Activated CD8-positive, alpha-beta T cell treated with anti-CD3 and anti-CD28 coated beads, Interleukin-2, amount 10 ng/mL, durations not matched to agents 7 days and 5 days (primary cell): ENCODE measurements at places on chromosomes 3 and 15. TPM values are rescaled to one million over a fixed set of nuclear protein-coding genes. Genes with fewer than 3 reads are reported as not detected.

- no peak overlapping the region for H3K4me3 ChIP-seq
- no peaks in the 10 kb centered on the region for H3K27me3 ChIP-seq
- no peak overlapping the region for H3K27ac ChIP-seq
- no peaks in the 10 kb centered on the region for H3K4me1 ChIP-seq
- DNase-seq = no peak
Observed at GRCh38 chr3:90025019-90025418, 917.6 kb downstream of the EPHA3 start.

GRCh38 chr3:140285380-140285779, 350.4 kb downstream of the CLSTN2 start:
- no peak overlapping the region for H3K27ac ChIP-seq
- DNase-seq = no peak
- H3K4me3 ChIP-seq = no peak overlapping the region
- peaks cover 4% of the 10 kb centered on the region for H3K27me3 ChIP-seq
- H3K4me1 ChIP-seq = no peaks in the 10 kb centered on the region

GRCh38 chr15:55094136-55094535, 102.6 kb downstream of the RSL24D1 start:
- DNase-seq = no peak
- no peaks in the 10 kb centered on the region for H3K36me3 ChIP-seq
- peaks cover 6% of the 10 kb centered on the region for H3K27me3 ChIP-seq
- H3K4me1 ChIP-seq = no peaks in the 10 kb centered on the region
- H3K27ac ChIP-seq = no peak overlapping the region

DNA sequence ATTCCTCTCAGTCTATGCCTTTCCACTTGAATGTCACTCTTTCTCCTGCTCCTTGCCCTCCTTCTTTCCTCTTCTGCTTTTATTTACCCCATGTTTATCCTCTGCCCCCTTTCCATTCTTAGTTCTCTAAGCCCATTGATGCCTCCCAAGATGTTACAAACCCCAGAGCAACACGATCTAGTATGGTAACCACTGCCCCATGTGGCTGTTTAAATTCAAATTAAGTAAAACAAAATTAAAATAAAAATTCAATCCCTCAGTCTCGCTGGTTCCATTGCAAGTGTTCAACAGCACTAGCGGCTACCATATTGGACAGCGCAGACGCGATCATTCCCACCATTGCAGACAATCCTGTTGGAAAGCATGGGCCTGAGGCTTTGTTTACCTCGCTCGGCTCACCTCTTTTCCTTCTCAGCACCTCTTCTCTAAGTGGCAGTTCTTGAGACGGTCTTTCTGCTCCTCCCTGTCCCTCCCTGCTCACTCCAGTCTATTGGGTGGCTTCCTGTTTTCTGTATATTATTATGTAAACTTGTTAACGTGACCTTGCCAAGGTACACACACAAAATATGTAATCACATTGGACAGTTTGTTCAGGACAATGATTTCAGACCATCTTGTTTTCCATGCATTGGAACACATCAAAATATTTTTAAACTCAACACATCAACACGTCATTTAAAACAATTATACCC, 21.8 kb upstream of the CA12 start:
- H3K27me3 ChIP-seq = peaks cover 2% of the 10 kb centered on the region
- no peak overlapping the region for H3K27ac ChIP-seq
- no peak for DNase-seq
- H3K4me3 ChIP-seq = no peak overlapping the region

MEX3B gene
- total RNA-seq = 0.63 TPM

DNA sequence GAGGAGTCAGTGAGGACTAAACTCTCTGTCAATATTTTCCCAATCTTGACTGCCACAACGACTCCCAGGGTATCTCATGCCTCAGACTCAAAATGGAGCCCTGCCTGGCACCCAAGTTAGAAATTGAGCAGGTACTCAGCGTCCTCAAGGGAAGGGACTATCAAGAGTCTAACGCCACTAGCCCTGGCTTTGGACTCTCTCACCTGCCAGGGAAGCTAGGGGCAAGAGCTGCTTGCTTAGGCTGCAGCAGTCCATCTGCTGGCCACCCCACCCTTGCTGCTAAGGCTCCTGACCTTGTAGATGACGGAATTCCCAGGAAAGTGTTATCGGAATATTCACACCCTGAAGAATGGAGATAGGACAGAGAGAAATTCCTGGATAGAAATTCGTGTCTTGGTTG, 33.0 kb downstream of the ZIC4 start:
- H3K4me1 ChIP-seq = no peaks in the 10 kb centered on the region
- no peak overlapping the region for H3K27ac ChIP-seq
- H3K27me3 ChIP-seq = peaks cover 61% of the 10 kb centered on the region
- DNase-seq = no peak
- H3K4me3 ChIP-seq = no peak overlapping the region

HCN4 gene
- not detected for total RNA-seq

DNA sequence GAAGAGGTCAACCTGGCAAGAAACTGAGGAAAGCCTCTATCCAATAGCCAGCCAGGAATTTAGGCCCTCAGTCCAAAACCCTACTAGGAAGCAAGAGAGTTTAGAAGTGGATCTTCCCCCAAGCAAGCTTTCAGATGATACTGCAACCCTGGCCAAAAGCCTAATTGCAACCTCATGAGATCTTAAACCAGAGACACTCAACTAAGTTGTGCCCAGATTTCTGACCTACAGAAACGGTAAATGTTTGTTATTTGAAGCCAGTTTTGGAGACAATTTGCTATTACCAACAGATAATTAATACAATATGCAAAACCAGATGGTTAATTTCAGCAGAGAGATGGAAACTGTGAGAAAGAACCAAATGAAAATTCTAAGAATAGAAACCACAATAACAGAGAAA, 21.7 kb upstream of the SUSD5 start:
- H3K4me1 ChIP-seq = no peaks in the 10 kb centered on the region
- no peaks in the 10 kb centered on the region for H3K36me3 ChIP-seq
- DNase-seq = no peak
- peaks cover 22% of the 10 kb centered on the region for H3K27me3 ChIP-seq
- no peak overlapping the region for H3K27ac ChIP-seq
- H3K4me3 ChIP-seq = no peak overlapping the region

DNA sequence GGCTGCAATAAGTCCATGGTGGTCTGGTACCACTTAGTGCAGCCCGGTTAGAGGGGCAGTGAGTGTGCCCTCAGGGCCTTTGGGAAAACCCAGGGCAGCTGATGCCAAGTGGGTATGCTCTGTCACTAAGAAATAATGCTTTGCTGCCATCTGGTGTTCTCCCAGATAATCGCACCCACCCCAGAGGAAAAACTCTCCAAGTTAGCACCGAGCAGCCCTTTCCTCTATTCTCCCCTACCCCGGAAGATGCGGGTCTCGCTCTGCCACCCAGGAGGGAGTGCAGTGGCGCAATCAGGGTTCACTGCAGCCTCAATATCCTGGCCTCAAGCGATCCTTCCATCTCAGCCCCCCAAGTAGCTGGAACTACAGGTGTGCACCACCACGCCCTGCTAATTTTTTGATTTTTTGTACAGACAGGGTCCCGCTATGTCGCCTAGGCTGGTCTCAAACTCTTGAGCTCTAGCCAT, 21.3 kb upstream of the DAPK2 start:
- peak; percentile 79 for DNase-seq
- H3K27me3 ChIP-seq = no peaks in the 10 kb centered on the region
- H3K4me3 ChIP-seq = no peak overlapping the region
- H3K4me1 ChIP-seq = peaks cover 26% of the 10 kb centered on the region
- H3K36me3 ChIP-seq = peaks cover 13% of the 10 kb centered on the region
